Neuronal stem cell (in vitro differentiated cells): ENCODE measurements at places on chromosomes 5 and 9.

DNA sequence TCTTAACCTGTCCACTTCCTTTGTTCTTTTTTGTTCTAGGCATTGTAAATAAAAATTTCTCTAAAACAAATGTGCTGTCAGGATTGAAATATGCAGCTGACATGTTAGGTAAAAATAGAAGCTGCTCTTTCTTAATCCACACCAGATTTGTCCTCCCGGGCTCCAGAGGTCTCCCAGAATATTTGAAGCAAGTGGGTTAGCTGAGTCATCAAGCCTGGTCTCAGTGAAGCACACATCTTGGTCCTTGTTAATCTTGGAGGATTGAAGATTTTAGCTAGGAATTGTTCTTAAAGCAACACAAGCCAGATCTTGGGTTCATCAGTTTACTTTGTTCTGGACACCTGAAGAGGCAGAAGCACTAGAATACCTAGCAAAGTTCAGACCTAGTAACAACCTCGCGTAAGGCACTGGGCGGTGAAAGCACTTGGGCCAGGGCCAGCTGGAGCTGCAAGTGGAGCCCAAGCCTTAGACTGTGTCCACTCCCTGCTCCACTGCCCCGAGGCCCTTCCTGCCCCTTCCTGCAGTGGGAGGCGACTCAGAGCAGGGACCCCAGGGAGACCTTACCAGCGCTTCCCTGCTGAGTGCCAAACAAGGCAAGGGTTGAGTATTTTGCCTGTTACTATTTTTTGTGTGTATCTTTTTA, 36.5 kb downstream of the HABP4 start:
- peaks cover 26% of the 10 kb centered on the region for H3K36me3 ChIP-seq
- no peaks in the 10 kb centered on the region for H3K4me1 ChIP-seq
- H3K4me3 ChIP-seq = no peak overlapping the region
- no peak overlapping the region for H3K27ac ChIP-seq
- no peaks in the 10 kb centered on the region for H3K27me3 ChIP-seq

DNA sequence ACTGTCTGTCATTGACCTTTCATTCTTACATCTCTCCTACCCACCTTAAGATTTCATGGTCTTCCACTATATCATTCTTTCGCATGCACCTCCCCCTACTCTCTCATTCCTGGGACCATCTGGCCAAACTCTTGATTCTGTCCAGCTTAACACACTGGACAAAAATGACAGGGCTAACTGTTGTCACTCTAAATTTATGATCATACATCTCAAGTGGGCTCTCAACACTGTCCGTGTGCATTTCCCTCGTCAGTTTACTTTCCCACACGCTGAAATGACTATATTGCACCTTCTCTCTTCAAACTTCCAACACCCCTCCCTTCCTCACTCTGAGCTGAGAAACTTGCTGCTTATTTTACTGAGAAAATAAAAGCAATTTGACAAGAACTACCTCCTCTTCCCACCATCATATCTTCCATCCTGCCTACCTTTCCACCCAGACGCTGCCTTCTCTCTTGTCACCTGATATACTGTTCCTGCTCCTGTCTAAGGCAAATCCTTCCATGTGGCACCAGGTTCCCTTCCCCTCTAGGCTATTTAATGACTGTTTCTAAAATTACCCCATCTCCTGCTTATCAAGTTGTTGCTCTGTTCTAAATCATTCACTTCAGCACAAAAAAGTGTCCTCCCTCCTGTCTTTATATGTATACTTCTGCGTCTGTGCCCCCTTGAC, 8.1 kb upstream of the KLF9 start:
- H3K4me1 ChIP-seq = peaks cover 18% of the 10 kb centered on the region
- no peak overlapping the region for H3K27ac ChIP-seq
- no peak overlapping the region for H3K4me3 ChIP-seq
- no peak for DNase-seq
- H3K36me3 ChIP-seq = no peaks in the 10 kb centered on the region
- no peaks in the 10 kb centered on the region for H3K27me3 ChIP-seq

GRCh38 chr9:83012168-83012921, 50.6 kb downstream of the RASEF start:
- no peak overlapping the region for H3K27ac ChIP-seq
- no peak overlapping the region for H3K4me3 ChIP-seq
- DNase-seq = no peak

DNA sequence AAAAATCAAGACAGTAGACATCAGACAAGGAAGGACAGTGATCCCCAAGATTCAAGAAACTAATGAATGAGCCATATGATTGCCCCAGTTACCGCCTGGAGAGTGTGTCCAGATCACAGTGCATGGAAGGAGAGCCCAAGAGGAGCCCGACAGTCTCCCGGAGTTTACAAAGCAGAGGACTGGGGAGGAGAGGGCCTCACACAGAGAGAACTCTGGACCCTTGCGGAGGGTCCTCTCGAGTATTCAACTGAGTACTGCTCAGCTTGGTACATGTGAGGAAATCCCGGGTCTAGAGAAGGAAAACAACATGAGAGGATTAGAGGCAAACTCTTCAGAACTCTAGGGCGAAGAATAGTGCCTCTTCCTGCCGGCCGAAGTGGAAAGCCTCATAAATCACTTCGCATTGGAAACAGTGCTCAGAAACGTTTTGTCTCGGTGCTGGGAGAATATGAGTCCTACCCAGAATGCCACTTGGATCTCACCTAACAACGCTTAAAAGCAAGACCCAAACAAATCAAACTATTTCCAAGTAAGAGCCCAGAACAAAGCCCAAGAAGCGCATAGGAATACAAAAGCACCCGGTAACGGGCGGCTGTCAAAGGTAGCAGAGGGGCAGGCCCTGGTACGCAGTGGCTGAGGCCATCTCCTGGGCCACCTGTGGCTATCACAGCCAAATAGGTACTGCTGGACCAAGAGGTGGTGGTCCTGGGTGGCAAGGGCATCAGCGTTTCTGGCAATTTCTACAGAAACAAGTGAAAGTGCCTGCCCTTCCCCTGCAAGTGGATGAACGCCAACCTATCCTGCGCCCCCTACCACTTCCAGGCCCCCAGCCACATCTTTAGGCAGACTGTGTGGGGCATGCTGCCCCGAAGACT, 36.0 kb downstream of the FAM78A start:
- no peaks in the 10 kb centered on the region for H3K27me3 ChIP-seq
- no peak for DNase-seq
- H3K4me3 ChIP-seq = no peak overlapping the region
- H3K36me3 ChIP-seq = peaks cover 11% of the 10 kb centered on the region

GRCh38 chr5:162466011-162466410, 398.4 kb downstream of the GABRG2 start:
- no peaks in the 10 kb centered on the region for H3K36me3 ChIP-seq
- H3K4me1 ChIP-seq = no peaks in the 10 kb centered on the region
- H3K27ac ChIP-seq = no peak overlapping the region
- no peak overlapping the region for H3K4me3 ChIP-seq
- DNase-seq = no peak

- H3K4me1 ChIP-seq = no peaks in the 10 kb centered on the region
- H3K27ac ChIP-seq = no peak overlapping the region
- H3K27me3 ChIP-seq = no peaks in the 10 kb centered on the region
- peaks cover 3% of the 10 kb centered on the region for H3K36me3 ChIP-seq
Observed at GRCh38 chr5:33679791-33680190, 212.0 kb downstream of the ADAMTS12 start.

GRCh38 chr5:42228279-42228678, 195.0 kb upstream of the GHR start:
- peaks cover 1% of the 10 kb centered on the region for H3K4me1 ChIP-seq
- no peaks in the 10 kb centered on the region for H3K36me3 ChIP-seq
- no peak overlapping the region for H3K27ac ChIP-seq

DNA sequence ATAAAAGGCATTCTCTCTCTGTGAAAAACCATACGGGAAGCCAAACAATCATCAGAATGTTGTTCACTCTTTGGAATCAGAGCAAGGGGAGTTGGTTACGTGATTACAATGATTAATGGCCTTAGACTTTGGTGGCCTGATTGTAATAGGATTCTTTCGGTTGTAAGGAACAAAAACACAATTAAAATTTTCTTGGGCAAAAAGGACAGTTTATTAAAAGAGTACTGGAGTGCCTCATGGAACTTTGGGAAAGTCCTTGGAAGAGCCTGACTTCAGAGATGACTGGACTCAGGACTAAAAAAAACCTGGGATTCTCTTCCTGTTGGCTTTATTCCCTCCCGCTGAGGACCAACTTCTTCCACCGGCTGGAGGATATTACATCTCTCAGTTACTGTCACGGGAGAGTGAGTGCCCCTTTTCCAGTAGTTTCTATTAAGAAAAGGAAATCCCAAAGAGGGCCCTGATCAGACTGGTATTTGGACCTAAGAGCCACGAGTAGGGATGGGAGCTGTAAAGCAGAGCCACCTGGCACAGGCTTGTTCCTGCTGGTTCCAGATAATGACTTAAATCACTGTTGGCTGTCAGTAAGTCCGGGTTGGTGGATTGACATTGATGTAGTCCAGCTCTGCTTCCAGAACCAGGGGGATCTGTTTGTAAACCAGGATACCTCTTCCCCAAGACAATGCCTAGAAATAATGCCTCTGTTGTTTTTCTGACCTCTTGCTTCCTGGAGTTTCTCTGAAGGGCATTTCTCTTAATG, 53.9 kb downstream of the CFAP95 start:
- no peaks in the 10 kb centered on the region for H3K27me3 ChIP-seq
- no peak for DNase-seq
- H3K4me3 ChIP-seq = no peak overlapping the region
- no peaks in the 10 kb centered on the region for H3K36me3 ChIP-seq

GRCh38 chr9:36560771-36561170, 11.9 kb upstream of the MELK start:
- no peak for DNase-seq
- no peak overlapping the region for H3K4me3 ChIP-seq
- no peak overlapping the region for H3K27ac ChIP-seq
- no peaks in the 10 kb centered on the region for H3K4me1 ChIP-seq
- H3K27me3 ChIP-seq = no peaks in the 10 kb centered on the region

GRCh38 chr9:98101868-98102273, 17.2 kb downstream of the TRIM14 start:
- H3K36me3 ChIP-seq = no peaks in the 10 kb centered on the region
- no peak overlapping the region for H3K4me3 ChIP-seq
- no peaks in the 10 kb centered on the region for H3K27me3 ChIP-seq
- no peak overlapping the region for H3K27ac ChIP-seq
- no peaks in the 10 kb centered on the region for H3K4me1 ChIP-seq
- no peak for DNase-seq

DNA sequence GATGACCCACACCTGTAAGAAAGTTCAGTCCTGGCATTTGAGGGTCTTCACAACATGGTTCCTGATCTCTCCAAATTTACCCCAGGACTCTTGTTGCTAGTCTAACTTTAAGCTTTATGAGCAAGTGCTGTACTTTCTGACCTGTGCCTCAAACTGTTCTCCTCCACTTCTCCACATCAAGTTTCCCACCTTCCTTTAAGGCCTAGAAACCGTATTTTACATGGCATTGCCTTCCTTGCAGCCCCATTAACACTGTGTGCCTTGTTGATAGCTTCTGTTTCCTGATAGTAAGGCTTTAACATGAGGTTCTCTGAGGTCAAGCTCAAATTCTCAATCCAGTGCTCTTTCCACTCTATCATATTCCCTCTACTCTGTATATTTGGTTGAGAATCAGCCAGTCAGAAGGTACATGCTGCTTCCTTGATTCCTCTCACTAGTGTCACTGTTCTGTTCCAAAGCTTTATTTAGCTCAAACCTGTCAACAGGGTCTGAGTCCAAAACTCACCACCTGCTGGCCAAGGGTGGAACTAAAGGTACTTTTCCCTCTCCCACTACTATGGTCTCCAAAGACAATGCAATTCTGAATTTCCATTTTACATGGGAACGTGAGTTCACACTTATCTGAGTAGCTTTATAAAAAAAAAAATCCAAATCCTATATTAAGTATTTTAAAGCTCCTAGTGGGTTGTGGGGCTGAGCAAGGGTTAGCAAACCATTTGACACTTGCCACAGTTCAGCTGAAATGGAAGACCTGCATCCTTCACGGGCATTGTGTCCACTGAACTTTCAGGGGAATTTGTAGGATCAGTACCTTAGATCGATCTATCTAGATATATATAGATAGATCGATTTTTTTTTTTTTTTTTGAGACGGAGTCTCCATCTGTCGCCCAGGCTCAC, 21.1 kb downstream of the VCP start:
- H3K27me3 ChIP-seq = no peaks in the 10 kb centered on the region
- peaks cover 15% of the 10 kb centered on the region for H3K36me3 ChIP-seq
- no peaks in the 10 kb centered on the region for H3K4me1 ChIP-seq
- DNase-seq = peak; percentile 41
- no peak overlapping the region for H3K4me3 ChIP-seq

DNA sequence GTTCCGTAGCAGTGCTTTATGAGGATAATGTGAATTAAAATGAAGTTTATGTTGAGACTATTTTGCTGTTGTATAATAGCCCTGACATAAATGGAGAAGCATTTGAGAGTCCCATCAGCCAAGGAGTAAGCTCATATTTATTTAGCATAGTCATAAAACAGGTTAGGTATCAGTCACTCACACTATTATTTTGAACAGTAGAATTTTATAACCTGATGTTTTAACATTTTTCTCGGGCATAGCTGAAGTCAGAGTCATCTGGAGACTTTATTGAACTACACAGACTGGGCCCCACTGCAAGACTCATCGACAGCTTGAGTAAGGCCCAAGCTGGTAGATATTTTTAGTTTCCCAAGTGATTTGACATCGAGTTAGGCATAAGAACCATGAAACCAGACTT, 620.3 kb upstream of the WWC1 start:
- peaks cover 4% of the 10 kb centered on the region for H3K4me1 ChIP-seq
- H3K36me3 ChIP-seq = no peaks in the 10 kb centered on the region
- no peak overlapping the region for H3K27ac ChIP-seq
- no peaks in the 10 kb centered on the region for H3K27me3 ChIP-seq

DNA sequence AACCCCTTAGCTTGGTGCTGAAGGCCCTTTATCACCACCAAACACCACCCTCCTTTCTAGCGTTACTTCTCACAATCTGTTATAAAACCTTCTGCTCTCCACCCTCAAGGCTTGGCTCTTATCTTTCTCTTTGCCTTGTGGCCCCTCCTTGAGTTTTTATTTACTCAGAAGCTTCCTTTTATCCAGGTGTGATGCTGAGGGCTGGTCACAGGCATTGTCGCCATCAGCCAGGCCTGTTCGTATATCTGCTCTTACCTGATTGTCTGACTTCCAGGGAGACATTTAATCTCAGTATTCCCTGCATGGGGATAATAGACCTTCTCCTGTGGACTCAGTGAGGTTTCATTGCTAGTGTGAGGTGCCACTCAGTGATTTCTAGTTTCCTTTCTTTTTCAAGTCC, 34.2 kb downstream of the MEGF10 start:
- H3K36me3 ChIP-seq = no peaks in the 10 kb centered on the region
- no peak overlapping the region for H3K27ac ChIP-seq
- H3K27me3 ChIP-seq = no peaks in the 10 kb centered on the region
- H3K4me1 ChIP-seq = peaks cover 12% of the 10 kb centered on the region
- H3K4me3 ChIP-seq = no peak overlapping the region
- DNase-seq = no peak

DNA sequence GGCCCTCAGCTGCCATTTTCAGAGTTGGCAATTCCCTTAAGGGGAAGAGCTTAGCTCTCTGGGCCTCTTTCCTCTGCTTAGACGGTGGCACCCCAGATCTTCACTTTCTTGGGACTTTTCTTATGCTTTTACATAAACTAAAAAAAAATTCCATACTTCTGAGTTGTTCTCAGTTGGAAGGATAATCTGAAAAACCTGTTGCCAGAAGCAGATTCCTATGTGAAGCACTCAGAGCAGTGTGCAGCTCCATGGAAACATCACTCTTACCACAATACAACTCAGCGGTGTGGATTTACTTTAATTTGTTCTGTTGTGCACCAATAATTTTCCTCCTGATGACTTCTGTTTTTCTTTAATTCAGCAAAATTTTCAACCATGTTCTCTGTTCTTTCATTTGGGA, 44.1 kb upstream of the MROH2B start:
- no peaks in the 10 kb centered on the region for H3K27me3 ChIP-seq
- H3K27ac ChIP-seq = no peak overlapping the region
- H3K4me3 ChIP-seq = no peak overlapping the region
